Ovary (tissue), 10 donors: ENCODE measurements at places on chromosomes 6 and 20. TPM values are rescaled to one million over a fixed set of nuclear protein-coding genes. Genes with fewer than 3 reads are reported as not detected.

EFCAB8 gene
- 0.08 TPM for total RNA-seq

ZNF311 gene
- 3.3 TPM for total RNA-seq

PBOV1 gene
- total RNA-seq = not detected

DNA sequence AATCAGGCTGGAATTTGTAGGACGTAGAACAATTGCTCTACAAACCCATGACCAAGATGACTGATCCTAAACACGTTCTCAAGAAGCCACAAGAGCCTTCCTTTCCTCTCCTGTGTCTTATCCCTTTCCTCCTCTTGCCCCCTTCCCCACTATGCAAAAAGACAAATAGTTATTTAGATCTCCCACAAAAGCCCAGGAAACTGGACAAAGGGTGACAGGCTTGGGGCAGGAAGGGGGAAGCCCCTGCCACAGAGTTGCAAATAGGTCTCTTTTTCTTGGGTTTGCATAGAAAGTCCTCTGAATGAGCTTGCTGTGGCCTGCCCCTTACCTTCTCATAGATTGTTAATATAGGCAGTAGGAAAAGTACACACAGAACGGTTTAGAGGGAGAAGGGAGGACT lies 377.1 kb upstream of the BTBD3 start:
- no peak for DNase-seq

GRCh38 chr6:41578217-41579087 lies 32.3 kb downstream of the FOXP4 start:
- DNase-seq = no peak

GRCh38 chr6:118813775-118814174 lies 80.2 kb upstream of the ASF1A start:
- no peak for DNase-seq

DNA sequence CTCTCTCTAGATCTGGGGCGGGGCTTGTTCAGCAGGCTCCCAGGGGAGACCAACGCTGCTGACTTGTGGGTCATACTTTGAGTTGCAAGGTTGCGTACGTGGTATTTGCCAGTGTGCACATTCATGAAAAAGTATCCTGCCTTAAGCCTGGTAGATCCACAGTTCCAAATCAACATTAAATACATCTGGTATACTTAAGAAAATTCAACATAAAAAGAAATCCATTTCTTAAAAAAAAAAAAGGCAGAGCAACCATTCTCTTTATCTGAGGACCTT lies 81.4 kb downstream of the SLC22A3 start:
- DNase-seq = no peak

DNA sequence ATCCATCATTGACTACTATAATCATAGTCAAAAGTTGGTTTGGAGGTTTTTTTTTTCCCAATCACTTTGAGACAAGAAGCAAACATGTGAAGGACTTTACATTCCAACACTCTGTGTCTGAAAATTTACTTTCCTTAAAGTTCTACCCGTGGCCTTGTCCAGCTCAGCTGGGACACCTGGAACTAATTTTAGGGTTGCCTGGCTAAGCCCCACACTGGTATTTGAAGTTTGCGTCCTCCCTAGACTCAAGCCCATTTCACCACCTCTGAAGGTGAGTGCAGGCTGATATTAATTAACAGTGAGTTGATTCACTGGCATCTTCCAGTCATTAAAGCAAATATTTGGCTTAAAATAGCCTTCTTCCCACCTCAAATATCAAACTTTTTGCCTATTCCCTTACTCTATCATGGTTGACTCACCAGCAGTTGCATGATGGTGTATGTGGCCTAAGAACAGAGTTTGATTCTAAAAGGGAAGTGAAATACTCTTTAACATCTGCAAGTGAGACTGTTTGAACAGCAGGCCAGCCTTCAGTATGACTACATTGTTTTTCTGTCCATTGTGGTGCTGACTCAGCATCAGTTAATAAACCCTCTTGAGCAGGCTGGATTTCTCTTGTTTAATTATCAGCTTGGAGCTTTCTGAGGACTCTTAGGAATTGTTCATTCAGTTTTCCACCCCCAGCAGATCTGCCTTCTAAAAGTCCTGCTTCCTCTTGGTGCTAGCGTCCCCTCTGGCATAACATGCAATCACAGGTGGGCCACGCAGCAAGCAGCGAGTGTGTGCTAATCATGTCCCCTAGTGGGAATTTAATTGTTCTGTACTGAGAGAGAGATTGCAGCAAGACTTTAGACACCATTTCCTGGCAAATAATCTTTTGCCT lies 1.8 kb upstream of the PRDM1 start:
- no peak for DNase-seq

DNA sequence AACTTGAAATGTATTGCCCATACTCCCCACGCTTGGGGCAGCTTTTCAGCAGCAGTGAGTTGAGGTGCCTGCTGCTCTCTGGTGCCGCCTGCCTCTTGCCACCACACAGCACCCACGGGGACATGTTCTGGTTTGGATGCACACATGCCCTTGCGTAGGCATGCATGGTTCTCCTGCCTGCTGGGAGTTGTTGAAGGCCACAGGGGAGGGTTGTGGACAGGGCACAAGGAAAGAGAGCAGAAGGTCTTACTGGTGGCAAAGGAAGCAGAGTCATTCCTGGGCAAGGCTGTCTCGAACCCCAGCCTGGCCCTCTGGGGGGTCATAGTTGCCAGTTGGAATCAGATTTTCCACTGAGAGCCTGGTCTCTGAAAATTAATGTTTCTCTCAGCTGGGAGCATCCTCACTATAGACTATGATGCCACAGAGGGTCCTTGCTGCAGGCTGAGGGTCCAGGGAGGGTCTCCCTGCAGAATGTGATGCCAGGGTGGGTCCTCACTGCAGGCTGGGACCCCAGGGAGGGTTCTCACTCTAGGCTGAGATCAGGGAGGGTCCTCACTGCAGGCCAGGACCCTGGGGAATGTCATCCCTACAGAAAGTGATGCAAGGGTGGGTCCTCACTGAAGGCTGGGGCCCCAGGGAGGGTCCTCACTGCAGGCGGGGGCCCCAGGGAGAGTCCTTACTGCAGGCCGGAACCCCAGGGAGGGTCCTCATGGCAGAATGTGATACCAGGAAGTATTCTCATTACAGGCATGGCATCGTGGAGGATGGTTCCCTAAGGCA lies 59.2 kb downstream of the TOX2 start:
- DNase-seq = no peak

- no peak for DNase-seq
Measured at GRCh38 chr6:26520237-26520849, 17.8 kb upstream of the HMGN4 start.

DNA sequence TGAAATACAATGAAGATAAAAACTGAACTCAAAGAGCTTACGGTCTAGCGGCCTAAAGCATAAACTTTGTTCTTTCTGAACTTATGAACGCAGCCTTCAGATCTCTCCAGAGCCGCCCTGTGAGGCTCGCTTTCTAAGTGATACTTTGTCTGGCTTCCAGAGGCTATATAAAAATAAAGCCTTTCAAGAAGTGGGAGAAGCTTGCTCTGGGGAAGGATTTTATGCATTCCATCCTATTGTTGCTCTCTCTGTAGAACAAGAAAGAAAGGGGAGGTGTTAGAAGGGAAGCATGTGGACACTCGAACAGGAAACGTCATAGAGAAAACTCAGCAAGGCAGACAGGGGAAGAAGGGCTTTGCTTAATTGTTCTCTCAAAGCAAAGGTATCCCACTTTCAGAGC lies 77.0 kb downstream of the TBX18 start:
- DNase-seq = no peak

- no peak for DNase-seq
Measured at GRCh38 chr6:137761072-137761471, 106.0 kb upstream of the TNFAIP3 start.

DNA sequence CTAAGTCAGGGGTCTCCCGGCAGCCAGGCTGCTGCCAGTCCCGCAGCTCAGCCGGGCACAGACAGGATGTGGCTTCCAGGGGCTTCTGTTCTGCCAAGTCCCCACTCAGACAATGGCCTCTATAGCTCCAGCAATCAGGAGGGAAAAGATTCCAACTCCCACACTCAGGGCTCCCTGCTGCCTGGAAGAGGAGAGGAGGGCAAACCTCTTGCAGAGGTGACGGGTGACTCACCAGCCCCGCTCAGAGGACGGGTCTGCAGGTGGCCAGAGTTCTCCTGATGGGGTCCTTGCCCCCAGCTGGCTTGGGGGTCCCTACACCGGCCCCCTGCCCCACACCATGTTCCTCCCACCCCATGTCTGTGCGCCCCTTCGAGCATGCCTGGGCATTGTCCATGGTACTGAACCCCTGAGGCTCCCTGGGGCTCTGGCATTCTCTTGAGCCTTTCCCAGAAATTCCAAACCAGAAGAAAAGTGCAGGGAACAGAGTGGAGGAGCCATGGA lies 32.6 kb downstream of the NTSR1 start:
- no peak for DNase-seq

- no peak for DNase-seq
Measured at GRCh38 chr20:59334651-59335300, 34.4 kb downstream of the EDN3 start.

DNA sequence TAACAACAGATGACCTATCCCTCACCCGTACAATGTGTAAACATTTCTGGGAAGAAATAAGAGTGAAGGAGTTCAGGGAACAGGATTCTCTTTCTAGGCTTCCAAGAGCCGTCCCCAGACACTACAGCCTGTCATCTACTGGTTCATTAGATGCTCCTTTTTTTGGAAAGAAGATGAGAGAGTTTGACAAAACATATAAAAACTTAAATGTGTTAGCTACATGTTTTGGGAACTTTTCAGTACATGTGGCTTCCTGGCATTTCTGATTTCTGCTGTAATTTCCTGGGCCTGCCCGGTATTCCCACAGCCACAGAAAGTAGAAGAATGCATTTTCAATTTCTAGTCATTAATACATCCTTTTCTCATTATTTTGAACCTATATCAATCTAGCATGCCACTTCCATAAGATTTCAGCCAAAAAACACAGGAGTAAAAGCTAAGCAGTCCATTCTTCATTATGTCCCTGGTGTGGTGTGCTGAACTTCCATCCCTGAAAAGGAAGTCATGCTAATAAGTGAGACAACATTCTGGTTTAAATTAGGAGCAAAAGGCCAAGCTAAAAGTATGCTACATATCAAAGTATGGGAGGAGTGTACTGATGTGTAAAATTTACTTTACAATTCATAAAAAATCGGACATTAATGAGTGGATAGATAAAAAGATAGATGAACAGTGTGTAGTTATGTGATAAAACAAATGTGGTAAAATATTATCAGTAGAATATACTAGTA lies 198.2 kb downstream of the WDR27 start:
- no peak for DNase-seq

DNA sequence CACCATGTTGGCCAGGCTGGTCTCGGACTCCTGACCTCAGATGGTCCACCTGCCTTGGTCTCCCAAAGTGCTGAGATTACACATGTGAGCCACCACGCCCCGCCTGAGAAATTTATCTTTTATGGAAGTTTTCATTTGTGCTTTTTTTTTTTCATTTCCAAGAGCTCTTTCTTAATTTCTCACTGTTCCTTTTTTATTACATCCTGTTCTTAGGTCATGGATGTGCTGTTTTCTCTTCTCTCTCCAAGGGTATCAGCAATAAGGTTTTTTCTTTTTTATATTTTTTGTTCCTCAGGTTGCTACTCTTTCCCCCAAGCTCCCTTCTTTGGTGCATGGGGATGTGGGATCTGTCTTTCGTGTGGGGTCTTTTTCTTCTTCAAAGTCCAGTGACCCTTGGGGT lies 21.2 kb upstream of the LSM14B start:
- no peak for DNase-seq

GRCh38 chr6:34890533-34890925 lies 1.5 kb downstream of the ANKS1A start:
- no peak for DNase-seq

DNA sequence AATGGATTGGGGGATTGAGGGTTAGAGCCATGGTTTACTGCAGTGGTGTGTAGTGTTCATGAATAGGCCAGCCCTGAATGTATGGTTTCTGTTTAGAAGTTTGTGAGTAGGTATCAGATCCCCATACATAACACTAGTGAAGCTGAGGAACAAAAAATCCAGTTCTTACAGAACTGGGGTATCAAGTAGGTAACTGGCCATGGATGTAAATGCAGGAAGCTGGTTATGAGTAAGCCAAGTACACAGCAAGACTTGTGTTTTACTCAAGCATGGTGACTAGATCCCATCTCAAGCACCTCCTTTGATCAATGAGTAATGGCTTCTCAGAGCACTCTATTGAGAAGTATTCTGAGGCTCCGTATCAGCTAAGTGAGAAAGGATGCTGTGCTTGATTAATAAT lies 613.7 kb upstream of the FLRT3 start:
- DNase-seq = no peak

- no peak for DNase-seq
Measured at GRCh38 chr6:55913228-55914195, 38.1 kb upstream of the BMP5 start.

DNA sequence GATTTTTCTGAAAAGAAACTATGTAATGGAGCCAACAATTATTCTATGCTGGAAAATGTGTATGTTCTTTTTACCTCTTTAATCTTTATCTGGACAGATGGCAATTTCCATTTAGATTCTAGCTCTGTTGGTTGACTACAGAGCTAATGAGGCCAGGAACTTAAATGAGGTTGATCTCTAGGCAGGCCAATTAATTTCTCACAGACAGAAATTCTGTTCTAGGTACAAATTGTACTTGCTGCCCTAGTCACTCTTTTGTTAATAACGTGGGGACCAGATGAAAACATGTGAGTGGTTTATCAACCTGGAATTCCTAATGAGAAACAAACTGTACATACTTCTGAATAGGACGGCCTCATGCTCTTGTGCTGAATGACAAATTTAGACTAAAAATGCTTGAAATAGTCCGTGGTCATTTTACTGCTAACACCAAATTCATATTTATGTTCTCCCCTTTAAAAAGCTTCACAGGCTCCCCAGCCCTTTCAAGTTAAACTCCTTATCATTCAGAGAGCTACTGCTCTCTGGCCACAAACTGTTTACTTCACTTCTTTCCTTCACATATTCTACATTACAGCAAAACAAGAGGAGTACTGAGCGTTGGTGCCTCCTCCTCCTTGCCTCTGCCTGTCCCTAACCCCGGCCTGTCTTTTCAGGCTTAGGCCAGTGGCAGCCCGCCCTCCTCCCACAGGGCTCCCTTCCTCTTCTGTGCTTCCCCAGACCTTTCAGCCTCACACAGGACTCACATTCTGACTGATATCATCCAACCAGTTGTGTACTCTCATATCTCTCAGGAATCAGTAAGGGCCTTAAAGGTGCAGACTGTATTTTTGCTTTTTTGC lies 41.4 kb downstream of the DTNBP1 start:
- DNase-seq = no peak
